Stimulated activated CD4-positive, alpha-beta T cell treated with anti-CD3 and anti-CD28 coated beads, Interleukin-4, amount 100 ng/mL, for 1 hour (primary cell): ENCODE measurements at places on chromosomes 6 and 20.

DNA sequence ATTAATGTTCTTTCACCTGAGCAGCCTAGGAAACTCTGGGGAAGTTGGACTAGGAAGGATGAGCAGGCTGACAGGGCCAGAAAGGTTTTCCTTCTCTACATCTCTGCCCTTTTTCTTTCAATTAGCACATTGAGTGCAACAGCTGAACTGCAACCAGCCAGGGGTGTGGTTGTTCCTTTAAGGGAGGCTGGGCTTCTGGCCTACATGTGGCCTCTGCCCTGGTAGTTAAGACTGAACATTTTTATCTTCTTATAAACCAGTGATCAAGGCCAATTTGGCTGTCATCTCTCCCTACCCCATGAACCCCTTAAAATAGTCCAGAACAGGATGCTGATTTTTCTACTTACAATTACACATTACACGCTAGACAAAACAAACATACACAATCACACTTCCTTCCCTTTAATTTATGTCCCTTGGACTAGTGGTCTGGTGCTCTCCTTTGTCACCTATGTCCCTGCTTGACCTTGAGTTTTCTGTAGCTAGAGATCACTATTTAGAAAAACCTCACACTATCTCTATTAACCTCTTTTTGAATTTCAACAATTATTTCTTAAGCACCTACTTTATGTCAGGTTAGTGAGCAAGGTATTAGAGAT is 60.3 kb downstream of the RNF217 start:
- DNase-seq, result no peak

GRCh38 chr20:20366876-20367574 is 879 bp upstream of the INSM1 start:
- no peak for DNase-seq

GRCh38 chr20:49034070-49034732 is 11.9 kb upstream of the CSE1L start:
- no peak for DNase-seq

GRCh38 chr6:90918361-90918760 is 331.5 kb upstream of the MAP3K7 start:
- no peak for DNase-seq

DNA sequence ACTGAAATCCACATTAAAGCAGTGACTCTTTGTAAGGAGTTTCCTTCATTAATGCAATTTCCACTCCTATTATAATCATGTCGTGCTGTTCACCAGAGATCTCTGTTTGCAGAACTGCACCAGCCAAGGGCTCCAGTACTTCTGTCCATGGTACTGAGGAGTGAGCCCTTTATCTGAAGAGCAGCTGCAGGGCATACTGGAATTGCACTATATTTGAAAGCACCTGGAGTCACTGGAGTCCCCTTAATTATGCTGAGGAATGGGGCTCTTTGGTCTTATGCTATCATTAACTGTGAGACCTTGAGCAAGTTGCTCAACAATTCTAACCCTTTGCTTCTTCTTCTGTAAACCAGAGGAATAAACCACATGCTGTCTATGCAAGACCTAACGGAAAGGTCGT is 61.7 kb upstream of the NUP153 start:
- DNase-seq, result no peak

GRCh38 chr20:33444797-33445560 is 1.4 kb upstream of the SNTA1 start:
- DNase-seq, result peak; percentile 16

- no peak for DNase-seq
Observed at GRCh38 chr6:54192993-54193392, 81.8 kb downstream of the MLIP start.

DNA sequence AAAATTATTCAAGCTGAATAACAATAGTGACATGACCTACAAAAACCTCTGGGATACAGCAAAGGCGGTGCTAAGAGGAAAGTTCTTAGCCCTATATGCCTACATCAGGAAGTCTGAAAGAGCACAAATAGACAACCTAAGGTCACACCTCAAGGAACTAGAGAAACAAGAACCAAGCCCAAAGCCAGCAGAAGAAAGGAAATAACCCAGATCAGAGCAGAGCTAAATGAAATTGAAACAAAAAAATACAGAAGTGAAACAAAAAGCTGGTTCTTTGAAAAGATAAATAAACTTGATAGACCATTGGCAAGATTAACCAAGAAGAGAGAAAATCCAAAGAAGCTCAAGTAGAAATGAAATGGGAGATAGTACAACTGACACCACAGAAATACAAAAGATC is 47.6 kb upstream of the NOTCH4 start:
- DNase-seq, result no peak

DNA sequence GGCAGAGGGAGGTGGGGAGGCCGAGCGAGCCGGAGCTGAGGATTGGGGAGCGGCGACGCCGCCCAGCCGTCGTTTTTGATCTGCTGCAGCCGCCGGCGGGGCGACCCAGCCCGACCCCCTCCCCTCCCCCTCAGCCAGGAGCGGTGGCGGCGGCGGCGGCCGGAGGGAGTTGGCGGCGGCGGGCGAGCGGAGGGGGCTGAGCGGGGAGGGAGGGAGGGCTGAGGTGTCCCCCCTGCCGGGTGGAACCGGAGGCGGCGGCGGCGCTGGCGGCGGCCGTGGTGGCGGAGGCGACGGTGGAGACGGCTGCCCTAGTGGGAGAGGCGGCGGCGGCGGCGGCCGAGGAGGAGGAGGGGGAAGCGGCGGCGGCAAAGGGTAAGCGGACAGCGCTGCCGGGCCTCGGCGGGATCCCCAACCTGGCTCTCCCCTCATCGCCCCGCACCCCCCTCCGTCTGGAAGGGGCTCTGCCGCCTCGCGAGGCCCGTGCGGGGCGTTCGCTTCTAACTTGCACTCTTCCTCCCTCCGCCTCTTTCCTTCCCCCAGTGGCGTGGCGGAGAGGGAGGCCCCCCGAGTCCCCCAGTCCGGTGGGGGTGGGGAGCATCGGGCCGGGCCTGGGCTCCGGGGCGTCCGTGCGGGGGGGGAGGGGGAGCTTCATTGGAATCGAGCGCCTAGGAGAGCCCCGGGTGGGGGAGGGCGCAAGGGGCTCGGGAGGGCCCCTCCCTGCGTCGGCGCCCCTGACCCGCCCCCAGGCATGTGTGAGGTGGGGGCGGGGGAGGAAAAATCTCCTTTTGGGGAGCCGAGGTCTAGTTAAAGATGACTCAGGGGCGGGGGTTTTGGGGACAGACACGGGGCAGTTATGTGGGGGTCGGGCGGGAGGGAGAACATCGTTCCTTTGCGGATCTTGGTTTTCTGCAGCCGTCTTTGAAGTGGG is at the start of gene TAB2:
Gene TAB2, plus strand, starts transcription at position 69 of the 928 bp plus-strand sequence. CDS start 52,286 bp downstream, outside the sequence.
- peak; percentile 87 for DNase-seq

DNA sequence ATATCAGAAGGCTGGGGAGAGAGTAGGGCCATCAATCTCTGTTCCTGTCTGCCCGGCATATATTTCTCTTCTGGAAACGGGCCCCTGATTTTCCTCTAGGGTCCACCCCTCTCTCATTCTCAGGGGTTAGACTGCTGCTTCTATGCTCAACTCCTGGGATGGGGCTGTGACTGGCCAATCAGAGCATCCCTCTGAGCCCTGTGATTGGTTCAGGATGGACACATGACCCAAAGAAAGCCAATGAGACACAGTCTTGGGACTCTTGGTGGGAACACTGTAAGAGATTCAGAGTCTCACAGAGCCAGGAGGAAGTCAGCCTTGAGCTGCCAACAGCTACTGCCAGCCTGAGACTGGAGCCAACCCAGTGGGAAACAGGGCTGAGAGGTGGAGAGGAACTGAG is 31.0 kb upstream of the KCNB1 start:
- DNase-seq, result no peak
